ENCODE measurements at places on chromosomes 4 and X. TPM values are rescaled to one million over a fixed set of nuclear protein-coding genes. Genes with fewer than 3 reads are reported as not detected.

ADGRL3 gene
- 1.4 TPM for total RNA-seq

- no peak for DNase-seq
These were observed 15.0 kb downstream of the CLDN2 start for GRCh38 chrX:106935175-106935574.

DNA sequence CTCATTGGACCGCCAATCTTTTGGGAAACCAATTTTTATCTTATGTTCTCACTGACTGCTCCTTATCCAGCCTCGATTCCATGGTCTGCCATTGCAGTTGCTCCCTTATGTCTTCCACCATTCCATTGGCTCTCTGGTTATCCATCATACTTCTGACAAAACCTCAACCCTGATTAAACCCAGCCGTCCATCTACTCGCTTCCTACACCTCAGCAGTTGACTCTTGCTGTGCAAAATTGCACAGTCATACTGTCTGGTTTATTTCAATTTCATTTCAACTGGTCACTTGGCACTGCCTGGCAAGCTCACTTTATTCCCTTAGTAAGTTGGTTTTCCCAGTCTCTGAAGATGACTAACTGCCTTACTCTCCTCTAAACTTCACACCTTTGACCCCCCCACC lies 26.2 kb downstream of the ARL9 start:
- no peak for DNase-seq

DNA sequence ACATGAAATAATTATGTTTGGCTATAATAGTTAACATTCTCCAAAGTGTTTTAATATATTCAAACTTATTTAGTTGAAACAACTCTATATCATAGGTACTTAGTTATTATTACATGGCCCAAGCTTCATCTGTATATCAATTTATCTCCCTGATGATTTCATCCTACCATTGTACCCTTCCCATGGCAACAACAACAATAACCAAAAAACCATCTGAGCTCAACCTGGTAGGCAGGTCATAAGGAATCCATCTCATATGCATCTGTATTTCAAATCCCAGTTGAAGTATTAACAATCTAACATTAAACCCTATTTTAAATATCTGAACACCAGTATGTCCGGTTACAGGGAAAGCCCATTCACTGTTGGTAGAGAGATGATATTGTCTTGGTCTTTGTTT lies 33.1 kb upstream of the SLC7A11 start:
- no peak for DNase-seq

GRCh38 chr4:114701491-114701890 lies 102.9 kb downstream of the UGT8 start:
- no peak for DNase-seq

- DNase-seq, result no peak
These were observed 85.2 kb upstream of the STS start for GRCh38 chrX:7062276-7062675.

- DNase-seq, result no peak
These were observed 4.0 kb downstream of the MAGEC2 start for GRCh38 chrX:142201113-142201512.

DNA sequence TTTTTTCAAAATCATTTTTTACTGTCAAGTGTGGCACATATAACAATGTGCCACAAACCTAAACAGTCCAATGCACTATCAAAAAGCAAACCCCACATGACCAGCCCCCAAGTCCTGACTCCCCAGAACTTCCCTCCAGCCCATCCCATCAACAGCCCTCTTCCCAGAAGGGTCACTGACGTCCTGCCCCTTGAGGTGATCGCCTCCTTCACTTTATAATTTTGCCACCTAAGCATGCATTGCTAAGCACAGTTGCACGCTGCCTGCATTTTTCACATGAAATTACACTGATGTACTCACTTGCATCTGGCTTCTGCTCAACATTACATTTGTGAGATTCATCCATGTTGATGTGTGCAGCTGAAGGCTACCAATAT lies 42.5 kb downstream of the HTRA3 start:
- no peak for DNase-seq

DNA sequence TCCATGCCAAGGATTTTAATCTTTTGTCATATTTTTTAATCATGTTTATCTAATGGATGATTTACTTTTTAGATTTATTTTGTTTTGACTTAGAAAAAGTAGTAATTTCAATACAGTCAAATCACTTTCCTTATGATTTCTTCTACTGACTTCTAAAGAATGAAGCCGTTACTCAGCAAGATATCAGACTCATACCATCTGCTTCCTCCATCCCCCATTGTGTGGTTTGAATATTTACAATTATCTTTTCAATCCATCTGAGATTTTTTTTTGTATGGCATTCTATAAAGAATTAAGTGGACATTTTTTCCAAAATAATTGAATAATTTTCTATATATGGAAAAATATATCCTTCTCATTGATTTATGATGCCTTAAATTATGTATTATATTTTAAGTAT lies 565.4 kb upstream of the ATOH1 start:
- no peak for DNase-seq

GRCh38 chr4:28832444-28832843 lies 1887.7 kb upstream of the PCDH7 start:
- DNase-seq, result no peak

DNA sequence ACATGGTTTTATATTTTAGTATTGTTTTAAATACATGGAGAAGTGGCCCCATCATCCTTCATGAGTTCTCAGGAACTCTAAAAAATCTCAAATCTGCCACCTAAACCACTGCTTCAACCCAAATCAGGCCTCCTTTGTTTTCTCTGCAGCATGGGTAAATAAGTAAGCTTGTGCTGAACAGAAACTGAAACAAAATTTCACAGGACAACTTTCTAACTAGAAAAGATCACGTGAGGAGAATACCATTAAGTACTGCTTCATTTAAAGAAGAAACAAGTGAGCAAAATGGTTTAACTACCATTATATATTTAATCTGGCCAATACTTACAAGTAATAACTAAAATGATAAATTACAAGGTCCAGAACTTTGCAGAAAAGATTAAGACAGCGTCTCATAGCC lies 2.5 kb downstream of the ARAP2 start:
- no peak for DNase-seq

- no peak for DNase-seq
These were observed 62.6 kb downstream of the USO1 start for GRCh38 chr4:75786938-75787337.

Measured in NCI-H460 (cell line).